ENCODE measurements at places on chromosomes 6 and 20.

- no peak for DNase-seq
Measured at GRCh38 chr6:14818422-14818884, 427.4 kb upstream of the JARID2 start.

GRCh38 chr20:49160057-49160929, 27.8 kb downstream of the STAU1 start:
- no peak for DNase-seq

DNA sequence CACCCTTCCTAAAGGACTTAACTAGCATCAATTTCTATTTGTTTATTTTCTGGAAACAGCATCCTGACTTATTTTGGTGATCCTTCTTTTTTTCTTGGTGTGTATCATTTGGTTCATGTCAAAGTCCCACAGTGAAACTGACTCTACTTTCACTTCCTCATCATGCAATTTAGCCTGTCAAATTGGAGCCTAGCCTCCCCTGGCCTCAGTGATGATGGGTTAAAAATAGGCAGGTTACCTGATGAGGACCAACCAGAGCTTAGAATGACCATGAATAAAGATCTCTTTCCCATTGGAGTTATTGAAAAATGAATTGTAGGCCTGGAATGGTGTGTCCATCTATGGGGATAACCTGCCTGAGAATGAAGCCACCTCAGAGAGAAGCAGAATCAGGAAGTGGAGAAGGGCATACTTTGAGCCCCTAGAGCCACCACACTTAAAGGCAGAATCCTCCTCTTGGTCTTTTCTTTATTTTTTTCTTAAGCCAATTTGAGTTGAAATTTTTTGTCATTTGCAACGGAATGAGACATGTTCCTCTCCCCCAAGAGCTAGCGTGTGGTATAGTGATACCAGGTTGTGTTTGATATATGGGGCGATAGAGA, 105.6 kb downstream of the BTBD3 start:
- no peak for DNase-seq

GRCh38 chr6:1669996-1670395, 60.3 kb downstream of the FOXC1 start:
- no peak for DNase-seq

All from DMS153 (cell line).